Fibroblast of the aortic adventitia (primary cell): ENCODE measurements at places on chromosomes 4 and X. TPM values are rescaled to one million over a fixed set of nuclear protein-coding genes. Genes with fewer than 3 reads are reported as not detected.

GRCh38 chr4:185587427-185588161 lies 52.3 kb upstream of the PDLIM3 start:
- DNase-seq = no peak

DNA sequence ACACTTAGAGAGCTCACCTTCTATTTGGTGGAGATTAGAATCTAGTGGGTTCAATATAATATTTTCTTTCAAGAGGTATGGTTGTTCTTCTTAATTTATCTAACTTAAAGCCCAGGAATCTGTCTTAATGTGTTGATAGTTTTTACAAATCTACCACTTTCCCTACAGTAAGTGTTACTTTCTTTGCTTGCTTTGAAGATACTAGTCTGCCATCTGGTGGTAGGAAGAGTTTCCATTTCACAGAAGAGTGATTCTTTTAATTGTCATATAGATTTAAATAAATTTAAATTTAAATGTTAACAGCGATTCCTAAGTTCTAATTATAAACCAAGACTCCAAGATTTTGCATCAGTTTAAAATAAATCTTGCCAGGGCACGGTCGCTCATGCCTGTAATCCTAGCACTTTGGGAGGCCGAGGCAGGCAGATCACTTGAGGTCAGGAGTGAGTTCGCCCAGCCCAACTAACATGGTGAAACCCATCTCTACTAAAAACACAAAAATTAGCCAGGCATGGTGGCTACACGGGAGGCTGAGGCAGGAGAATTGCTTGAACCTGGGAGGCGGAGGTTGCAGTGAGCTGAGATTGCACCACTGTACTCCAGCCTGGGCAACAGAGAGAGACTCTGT lies 43.5 kb downstream of the NUDT9 start:
- peak; percentile 81 for DNase-seq

DNA sequence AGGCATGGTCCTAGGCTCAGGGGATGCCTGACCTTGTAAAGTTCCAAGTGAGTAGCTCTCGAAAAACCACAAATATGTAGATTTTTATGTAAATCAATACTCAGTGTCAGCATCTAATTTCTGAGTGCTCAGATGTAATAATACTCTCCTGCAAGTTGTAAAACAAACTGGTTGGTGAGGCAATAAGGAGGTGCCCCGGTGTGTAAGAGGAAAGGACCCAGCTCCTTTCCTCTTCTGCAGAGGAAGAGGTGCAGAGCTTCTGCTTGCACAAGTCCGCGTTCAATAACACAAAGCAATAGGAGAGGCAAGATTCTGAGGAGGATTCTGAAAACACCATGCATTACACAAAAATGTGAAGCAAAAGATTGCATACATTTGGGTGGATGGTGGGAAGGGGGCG lies 43.6 kb upstream of the ENPP6 start:
- DNase-seq = no peak

DNA sequence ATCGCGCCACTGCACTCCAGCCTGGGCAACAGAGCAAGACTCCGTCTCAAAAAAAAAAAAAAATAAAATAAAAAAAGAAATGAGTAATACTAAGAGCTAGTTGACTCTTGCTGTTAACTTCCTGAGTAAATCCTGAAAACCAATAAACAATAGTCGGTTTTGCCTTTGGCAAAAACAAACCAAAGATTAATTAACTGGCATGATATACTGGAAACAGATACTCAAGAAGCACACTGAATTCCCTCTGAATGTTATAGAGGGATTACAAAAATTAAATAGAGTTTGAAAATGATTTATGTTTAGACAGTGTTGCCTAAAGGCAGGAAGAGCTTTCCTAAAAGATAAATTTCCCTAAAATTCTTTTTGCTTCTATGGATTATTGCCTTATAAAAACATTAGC lies 1702.3 kb downstream of the STIM2 start:
- no peak for DNase-seq

- no peak for DNase-seq
Measured at GRCh38 chr4:75122424-75123014, 189.6 kb downstream of the PARM1 start.

DNA sequence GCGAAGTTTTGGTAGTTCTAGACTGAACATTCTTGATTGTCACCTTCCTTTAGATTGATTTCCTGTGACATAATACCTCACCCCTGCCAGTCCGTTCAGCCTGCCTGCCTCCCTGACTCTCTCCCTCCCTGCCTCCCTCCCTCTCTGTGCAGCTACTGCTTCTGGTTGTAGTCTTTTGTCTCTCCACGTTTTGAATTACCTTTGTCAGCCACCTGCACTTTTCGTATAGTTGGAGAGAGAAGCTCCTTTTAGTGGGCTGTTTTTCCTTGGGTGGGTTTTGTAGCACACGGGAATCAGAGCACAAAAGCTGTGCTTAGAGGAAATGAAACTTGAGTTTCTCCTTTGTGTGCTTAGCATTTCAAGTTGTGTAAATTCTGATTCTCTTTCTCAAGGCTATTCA lies 32.6 kb upstream of the MSMO1 start:
- no peak for DNase-seq

DNA sequence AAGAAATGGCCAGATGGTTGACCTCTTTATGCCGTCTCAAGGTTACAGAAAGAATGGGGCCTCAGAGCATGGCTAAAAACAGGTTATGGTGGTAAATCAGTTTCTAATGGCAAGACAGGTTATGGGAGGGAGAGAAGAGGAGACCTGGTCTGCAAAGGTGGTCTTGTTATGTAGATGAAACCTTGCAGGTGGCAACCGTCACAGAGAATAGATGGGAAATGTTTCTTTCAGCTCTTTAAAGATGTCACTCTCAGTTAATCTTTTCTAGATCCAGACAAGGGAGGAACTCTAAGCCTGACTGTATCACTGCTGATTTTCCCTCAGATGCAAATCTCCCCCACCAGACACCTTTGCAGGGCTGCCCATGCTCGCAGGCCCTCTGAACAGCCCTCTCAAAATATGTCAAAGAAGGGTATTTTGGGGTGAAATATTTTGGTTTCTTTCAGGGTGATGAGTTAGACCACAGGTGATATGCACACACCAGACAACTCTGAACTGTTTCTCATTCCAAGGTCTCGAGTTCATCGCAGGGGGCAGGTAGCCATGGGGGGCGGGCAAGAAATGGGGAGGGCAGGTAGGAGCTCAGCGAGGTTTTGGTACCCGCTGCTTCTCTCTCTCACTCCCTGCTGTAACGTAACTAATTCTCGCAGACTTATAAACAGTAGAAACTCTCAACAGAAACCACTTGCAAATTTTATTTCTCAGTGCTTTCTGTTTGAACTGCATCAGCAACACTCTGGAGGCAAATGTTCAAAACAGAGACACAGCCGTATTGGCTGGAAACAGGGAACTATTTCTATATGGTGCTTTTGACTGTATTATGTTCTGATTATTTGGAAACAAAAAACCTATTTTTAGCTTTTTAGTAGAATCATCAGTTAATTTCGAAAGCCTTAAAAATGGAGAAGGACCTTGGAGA lies 32.4 kb downstream of the CASP3 start:
- peak; percentile 6 for DNase-seq

- DNase-seq = no peak
Measured at GRCh38 chr4:96379524-96379923, 539.6 kb downstream of the PDHA2 start.

- DNase-seq = no peak
Measured at GRCh38 chrX:30313322-30313721, 4.1 kb upstream of the NR0B1 start.

DNA sequence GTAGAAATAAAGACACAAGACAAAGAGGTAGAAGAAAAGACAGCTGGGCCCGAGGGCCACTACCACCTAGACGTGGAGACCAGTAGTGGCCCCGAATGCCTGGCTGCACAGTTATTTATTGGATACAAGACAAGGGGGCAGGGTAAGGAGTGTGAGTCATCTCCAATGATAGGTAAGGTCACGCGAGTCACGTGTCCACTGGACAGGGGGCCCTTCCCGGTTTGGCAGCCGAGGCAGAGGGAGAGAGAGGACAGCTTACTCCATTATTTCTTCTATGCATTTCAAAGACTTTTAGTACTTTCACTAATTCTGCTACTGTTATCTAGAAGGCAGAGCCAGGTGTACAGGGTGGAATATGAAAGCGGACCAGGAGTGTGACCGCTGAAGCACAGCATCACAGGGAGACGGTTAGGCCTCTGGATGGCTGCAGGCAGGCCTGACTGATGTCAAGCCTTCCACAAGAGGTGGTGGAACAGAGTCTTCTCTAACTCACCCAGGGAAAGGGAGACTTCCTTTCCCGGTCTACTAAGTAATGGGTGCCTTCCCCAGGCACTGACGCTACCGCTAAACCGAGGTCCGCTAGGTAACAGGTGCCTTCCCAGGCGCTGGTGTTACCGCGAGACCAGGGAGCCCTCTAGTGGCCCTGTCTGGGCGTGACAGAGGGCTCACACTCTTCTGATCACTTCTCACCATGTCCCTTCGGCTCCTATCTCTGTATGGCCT lies 44.9 kb downstream of the ZBTB49 start:
- peak; percentile 48 for DNase-seq

FAM9C gene
- not detected in 2 replicates for total RNA-seq

G6PD gene
- 45.5 and 126 TPM in 2 replicates for total RNA-seq

ADH7 gene
- total RNA-seq = 0.09 TPM in 1 of 2 replicates, not detected in the other
